ENCODE measurements at places on chromosomes 3 and 15. TPM values are rescaled to one million over a fixed set of nuclear protein-coding genes. Genes with fewer than 3 reads are reported as not detected.
A peak's percentile ranks its signal among the peaks of the same experiment; 100 is the strongest.

DNA sequence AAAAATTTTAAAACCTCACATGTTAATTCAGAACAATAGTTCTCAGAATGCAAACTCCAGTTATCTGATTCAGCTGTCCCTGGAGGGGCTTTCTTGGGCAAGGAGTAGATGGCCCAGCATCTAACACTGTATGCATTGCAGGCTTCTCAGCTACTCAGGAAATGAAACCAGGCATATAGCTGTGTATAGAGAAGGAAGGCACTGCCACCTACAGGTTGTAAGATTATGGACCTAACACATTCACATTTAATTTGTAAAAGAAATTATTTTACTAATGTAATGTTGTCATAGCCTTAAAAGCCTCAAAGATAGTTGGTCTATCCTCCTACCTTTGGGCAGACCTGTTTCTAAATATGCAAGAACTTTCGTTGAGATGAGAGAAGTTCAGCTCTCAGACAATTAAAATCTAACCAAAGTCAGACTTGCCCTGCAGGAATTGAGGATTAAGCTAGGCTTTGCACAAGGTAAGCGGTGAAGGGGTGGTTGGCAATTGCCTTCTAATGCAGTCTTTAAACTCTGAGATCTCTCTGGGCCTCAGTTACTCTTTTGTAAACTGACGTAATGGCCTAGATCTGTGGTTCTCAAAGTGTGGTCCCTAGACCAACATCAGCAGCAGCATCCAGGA, 132.8 kb upstream of the SLC24A5 start:
- peak; percentile 78 for DNase-seq

DNA sequence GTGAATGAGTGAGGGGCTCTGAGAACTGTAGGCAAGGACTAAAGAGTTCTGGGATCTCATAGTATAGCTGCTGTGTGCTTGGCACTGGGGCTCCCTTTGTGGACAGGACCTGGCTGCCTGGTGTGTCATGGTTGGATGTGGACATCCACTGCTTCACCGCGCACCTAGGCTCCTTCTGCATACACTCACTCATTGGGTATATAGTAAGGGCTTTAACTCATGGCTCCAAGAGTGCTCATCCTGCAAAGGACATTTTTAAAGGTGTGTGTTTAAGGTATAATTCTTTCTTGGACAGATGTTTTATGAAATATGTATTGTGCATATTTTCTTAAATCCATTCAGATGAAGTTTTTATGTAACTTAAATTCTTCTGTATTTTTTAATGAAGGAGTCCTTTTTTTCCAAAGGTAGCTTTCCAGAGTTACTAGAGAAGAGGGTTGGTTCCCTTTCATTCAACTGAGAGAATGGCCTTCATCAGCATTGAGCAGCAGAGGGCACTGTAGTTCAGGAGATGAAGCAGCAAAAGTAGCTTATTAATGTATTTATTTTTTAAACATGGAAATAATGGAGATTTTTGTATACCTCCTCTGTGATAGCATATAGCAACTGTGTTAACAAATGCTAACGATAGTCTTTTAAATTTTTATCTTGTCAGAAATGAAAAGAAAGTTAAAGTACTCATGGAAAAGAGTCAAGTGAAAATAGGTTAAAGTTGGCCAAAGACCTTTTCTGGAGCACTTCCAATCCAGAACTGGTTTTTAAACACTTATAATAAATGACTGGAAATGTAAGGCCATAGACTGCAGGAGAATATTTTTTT, 25.2 kb downstream of the OXNAD1 start:
- DNase-seq = peak; percentile 78

DNA sequence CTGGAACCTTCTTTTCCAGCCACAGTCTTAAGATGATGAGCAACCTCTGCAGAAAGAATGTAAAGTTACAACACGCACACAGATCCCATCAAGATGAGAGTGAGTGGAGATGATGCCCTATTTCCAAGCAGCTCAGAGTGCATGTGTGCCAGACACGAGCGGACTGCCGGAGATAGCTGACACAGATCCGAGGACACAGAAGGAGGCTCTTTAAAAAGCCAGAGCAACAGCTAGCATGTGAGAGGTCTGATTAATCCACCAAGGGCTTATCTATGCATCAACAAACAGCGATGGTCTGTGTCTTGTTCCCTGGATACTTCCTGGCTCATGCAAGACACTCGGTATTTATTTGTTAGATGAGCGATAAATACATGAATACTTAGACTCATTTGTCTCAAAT, 128.6 kb upstream of the DLG1 start:
- no peak for DNase-seq

- no peak for DNase-seq
Observed at GRCh38 chr3:161096771-161097367, 8.3 kb downstream of the B3GALNT1 start.

DNA sequence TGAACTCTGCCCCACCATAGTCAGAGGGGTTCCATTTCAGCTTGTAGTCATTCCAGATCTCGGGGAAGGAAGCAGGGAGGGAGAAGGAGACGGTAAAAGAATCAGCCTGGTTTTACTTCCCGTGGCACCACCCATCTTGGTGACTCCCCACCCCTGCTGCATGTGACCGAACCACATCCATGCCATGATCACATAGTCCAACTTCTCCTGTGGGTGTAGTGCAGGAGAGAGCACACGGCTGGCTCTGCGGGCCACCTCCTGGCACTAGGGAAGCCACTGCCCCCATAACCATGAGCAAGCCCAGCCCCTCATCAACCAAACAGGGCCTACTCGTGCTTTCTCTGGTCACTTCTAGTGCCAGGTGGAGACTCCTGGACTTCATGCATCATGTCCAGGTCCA, 3.7 kb downstream of the CHRNA3 start:
- DNase-seq = no peak

The ISLR gene
- 163 TPM for total RNA-seq

DNA sequence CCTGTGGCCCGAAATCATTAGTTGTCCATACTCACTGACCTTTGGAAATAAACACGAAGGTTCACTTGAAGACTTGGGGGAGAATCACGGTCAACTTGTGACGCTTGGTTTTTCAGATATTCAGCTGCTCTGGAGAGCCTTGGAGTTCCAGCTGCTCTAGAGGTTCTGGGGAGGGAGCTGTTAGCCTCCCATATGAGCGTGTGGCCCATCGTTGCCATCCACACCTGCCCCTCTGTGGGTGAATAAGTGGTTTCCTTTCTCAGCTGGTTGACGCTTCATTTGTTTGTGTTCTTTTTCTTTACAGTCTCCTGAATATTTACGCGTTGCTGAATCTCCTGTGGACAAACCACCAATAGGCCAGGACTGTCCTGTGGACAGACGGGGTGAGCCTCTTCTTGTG, 35.6 kb downstream of the APBA2 start:
- no peak for DNase-seq

The SLC22A13 gene
- total RNA-seq = 0.45 TPM

DNA sequence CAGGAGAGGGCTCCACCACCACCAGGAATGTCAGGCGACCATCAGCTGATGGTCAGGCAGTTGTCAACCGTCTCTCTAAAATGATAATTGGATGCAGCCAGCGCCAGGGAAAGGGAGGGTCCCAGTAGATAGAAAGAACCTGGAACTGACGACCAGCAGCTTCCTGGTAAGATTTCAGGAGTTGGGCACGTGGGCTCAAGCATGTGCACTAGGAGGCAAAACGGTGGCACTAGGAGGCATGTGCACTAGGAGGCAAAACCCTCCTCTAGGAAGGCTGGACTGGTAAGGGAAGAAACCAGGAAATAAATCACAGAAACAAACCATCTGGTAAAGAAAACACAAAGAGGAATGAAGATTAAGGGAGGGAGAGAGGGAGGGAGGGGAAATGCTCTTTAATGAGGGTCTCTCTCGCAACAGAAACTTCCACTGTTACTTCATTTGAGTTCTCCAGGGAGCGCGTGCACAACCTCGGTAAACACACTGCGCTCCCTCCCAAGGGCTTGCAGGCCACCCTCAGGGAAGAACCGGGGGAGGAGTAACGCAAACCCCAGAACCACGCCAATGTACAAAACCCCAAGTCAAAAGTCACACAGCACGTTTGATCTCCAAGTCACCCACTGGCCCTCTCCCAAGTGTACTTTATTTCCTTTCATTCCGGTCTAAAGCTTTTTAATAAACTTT, 116.7 kb downstream of the XXYLT1 start:
- no peak for DNase-seq

DNA sequence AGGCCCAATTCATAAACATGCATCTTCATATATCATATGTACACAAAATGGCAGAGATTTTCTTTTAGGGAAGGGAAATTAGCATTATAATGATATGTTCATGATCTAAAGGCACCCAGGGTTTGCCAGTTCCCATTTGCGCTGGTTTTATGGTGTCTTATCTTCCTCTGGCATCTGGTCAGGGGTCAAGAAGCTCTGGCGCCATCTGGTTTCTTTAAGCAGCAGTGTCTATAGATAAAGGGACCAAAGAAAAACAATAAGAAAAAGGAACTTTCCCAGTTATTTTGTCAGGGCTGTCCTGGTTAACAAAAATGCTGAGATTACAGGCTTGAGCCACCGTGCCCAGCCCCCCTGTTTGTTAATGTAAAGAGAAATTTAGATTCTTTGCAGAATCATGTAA, 3.3 kb upstream of the DCP1A start:
- peak; percentile 59 for DNase-seq

The CRBN gene
- 70.9 TPM for total RNA-seq

DNA sequence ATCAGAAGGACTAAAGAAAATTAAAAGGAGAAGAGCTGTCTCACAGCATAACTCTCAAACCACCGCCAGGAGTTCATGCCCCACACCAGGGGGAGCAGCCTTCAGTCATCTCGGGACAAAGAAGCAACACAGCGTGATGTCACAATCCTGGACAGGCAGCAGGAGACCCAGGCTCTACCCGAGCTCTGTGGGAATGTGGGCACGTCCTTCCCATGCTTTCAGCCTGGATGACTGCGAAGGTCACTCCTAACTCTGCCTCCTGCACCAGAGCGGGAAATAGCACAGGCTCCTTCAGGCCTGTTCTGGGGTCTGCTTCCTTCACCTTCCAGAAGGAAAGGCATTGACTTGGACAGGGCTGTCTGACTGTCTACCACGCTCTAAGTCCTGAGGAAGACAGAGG, 31.3 kb downstream of the NOX5 start:
- DNase-seq = no peak

The FGF12 gene
- 0.08 TPM for total RNA-seq

The IL17RB gene
- not detected for total RNA-seq

DNA sequence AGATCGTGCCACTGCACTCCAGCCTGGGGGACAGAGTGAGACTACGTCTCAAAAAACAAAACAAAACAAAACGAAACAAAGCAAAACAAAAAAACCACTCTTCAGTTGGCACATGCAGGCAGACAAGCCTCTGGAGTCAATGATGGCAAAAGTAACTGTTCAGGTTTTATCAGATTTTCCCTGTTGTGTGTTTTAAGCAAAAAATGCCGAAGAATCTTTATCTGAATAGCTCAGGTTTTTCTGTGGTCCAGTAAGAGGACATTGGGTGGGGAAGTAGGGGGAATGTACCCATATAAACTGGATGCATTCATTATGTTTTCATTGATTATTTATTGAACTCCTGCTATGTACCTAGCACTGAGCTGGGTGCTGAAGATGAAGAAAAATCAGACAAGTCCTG, 20.8 kb upstream of the BCL2A1 start:
- no peak for DNase-seq

GRCh38 chr3:94928921-94929320, 866.1 kb downstream of the NSUN3 start:
- no peak for DNase-seq

DNA sequence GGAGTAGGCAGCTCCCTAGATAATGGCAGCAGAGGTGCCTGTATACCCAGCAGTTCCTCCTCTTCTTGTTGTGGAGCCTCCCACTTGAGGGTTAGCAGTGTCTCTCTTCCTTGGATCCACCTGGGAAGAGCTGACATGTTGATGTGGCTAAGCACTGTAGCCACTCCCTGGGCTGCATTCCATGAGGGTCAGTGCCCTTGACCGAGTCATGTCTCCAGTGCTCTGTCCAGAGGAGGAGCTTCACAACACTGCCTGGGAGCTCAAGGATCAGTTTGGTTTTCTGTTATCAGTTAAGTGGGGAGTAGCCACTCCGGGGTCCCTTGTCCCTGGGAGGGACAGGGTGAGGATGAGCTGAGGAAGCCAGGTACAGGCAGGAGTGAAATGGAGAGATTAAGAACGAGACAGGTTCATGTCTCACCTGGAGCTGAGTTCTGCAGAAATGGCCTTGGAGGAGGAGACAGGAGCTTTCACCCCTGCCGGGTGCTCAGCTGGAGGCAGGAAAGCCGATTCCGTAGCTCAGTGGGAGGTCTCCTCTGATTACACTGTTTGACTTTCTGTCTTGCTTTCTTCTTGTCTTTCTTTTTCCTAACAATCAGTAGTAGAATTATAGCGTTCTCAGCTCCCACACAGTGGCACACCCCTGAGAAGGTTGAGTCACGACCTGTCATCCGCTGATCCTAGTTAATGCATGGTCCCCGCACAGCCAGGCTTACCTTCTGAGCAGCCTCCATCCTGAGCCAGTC, 57.9 kb upstream of the SEC22A start:
- no peak for DNase-seq

- no peak for DNase-seq
Observed at GRCh38 chr3:68705695-68706094, 226.7 kb downstream of the TAFA4 start.

The HYKK gene
- 10.2 TPM for total RNA-seq

The SERPINI1 gene
- total RNA-seq = 3.7 TPM

The CPA3 gene
- 0.18 TPM for total RNA-seq

DNA sequence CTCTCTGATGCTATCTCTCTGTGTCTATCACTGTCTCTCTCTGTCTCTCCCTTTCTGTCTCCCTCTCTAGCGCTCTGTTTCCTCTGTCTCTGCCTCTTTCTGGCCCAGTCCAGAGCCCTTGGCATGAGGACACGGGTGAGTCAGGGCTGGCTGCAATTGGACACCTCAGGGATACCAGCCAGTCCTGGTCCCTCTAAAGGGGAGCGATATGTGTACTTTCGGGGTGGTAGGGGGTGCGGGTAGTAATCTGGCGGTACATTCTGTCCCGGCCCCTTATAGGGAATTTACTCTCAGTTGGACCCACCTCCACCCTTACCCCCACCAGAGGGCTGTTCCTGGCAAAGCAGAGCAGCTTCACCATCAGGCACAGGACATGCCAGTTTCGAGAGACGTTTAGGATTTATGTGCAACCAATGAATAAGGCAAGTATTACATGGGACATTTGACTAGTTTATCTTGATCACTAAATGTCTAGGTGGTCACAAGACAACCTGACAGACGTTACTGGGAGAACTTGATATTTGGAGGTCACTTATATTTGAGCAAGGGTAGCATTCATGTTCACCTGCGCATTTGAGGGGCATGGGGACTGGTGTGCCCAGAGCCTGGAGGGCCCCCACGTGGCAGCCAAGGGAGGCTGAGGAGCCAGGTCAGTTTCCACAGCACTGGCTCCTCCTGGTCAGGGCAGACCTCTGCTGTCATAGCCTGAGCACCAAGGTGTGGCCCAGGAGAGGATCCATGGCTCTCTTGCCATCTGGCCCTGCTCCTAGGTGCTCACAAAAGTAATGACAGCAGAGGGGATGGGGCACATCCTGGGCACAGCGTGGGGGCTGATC, 256.1 kb downstream of the PLCL2 start:
- DNase-seq = peak; percentile 63

The OXTR gene
- 6.1 TPM for total RNA-seq

GRCh38 chr3:94420931-94421330, 358.1 kb downstream of the NSUN3 start:
- peak; percentile 51 for DNase-seq

All from fibroblast of the aortic adventitia (primary cell).